OCI-LY7 (cell line): ENCODE measurements at places on chromosomes 13 and 19. TPM values are rescaled to one million over a fixed set of nuclear protein-coding genes. Genes with fewer than 3 reads are reported as not detected.
A peak's percentile ranks its signal among the peaks of the same experiment; 100 is the strongest.

GRCh38 chr13:54183728-54184127 is 1155.1 kb downstream of the OLFM4 start:
- DNase-seq: no peak

The PPP6R1 gene
- 156 and 161 TPM in 2 replicates for total RNA-seq

The GRAMD1A gene
- 124 and 133 TPM in 2 replicates for total RNA-seq

DNA sequence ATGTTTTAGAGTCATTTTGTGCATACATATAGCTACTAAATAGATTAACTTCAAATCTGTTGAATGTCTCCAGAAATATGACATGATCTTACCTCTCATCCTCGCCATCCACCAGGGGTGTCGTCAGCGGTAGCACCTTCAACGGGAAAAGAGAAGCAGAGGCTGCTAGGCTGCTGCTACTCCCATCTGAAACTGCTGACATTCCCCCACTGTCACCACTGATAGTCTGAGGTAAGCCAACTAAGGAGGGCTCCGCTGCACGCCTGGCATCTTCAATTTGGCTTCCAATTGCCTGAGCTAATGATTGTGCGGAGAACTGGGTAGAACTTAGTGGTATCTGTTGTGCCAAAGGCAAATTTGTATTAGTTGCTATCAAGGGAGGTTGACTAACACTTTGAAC is 3.1 kb downstream of the TSC22D1 start:
- DNase-seq: no peak

- no peak for DNase-seq
Measured at GRCh38 chr19:17156296-17156946, 58.7 kb upstream of the USE1 start.

GRCh38 chr19:1428738-1429391 is 9.3 kb upstream of the RPS15 start:
- no peak for DNase-seq

GRCh38 chr19:15112385-15112784 is 5.2 kb downstream of the SYDE1 start:
- peak; percentile 13 for DNase-seq

GRCh38 chr19:17423429-17424208 is 3.8 kb downstream of the MVB12A start:
- DNase-seq: no peak

The PTH2 gene
- 1.7 TPM in 1 of 2 replicates, not detected in the other for total RNA-seq

DNA sequence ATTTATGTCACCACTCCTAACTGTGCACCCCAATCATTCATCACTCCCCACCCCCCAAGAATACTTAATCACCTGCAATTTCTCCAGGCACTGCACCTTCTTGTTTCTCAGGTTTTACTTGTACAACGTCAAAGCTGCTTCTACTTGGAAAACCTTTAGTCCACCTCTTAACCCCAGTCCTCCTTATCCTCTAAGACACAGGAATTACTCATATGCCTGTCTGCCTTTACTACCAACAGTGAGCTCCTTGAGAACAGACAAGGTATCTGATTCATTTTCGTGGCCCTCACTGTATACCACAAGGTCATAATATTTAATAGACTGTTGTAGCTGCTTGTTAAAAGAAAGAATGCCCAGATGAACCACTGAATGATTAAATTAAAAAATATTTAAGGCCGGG is 21.0 kb upstream of the NDFIP2 start:
- DNase-seq: no peak

DNA sequence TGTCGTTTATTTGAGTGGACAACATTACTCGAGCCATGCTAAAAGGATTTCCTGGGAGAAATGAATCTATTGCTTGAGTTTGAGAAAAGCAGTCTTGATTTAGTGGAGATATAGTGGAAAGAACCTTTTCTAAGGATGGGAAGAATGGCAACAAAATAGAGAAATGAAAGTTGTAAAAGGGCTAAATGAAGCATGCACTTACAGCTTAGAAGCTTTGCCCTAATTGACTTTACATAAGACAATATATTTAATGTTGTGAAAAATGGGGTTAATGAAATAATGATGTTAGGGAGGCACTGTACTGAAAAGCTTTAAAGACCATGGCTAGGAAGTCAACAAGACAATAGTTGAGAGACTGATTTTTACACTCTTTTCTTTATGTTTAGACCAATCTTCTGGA is 35.4 kb downstream of the SLC10A2 start:
- DNase-seq: peak; percentile 15

GRCh38 chr19:29562299-29563297 is 36.8 kb downstream of the VSTM2B start:
- no peak for DNase-seq

DNA sequence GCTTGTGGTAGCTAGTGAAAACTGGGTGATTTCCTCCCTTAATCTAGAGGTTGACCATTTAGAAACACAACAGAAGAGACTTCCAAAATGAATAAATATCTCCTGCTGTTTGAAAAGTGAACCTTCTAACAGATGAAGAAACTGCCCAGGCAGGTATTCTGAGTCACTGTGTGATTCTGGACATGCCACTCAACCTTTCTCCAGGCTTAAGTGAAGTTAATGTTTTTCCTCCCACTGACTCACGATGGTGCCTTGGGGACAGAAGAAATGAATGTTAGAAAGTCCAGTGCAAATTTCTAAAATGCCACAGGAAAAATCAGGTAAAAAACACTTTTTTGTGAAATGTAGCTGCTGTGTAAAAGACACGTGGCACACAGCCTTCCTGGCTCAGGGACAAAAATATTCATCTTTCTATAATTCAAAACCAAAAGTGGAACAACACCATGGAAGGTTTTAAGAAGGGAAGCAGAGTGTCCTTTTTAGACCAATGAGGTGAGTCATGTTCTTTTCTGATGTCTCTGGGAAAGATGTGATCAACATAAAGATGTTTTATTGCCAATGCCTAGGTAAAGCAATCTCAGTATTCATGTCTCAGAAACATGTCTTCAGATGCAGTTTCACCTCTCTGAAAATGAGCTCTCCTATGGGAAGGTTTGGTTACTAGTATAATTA is 9.1 kb downstream of the UBE2L5 start:
- no peak for DNase-seq
